Heart right ventricle (tissue), 16 donors: ENCODE measurements at places on chromosomes 6 and 20. TPM values are rescaled to one million over a fixed set of nuclear protein-coding genes. Genes with fewer than 3 reads are reported as not detected.

DNA sequence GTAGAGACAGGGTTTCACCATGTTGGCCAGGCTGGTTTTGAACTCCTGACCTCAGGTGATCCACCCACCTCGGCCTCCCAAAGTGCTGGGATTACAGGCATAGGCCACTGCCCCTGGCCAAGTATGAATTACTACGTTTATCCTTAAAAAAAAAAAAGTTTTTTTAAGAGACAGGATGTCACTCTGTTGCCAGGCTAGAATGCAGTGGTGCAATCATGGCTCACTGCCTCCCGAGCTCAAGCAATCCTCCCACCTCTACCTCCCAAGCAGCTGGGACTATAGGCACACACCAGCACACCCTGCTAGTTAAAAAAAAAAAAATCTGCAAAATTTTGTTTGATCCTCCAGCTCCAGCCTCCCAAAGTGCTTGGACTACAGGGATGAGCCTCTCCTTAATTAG is 23.1 kb downstream of the IYD start:
- DNase-seq: no peak

The SCRT2 gene
- total RNA-seq: not detected

The SFTA2 gene
- total RNA-seq: not detected

- DNase-seq: peak; percentile 50
These were observed 9.8 kb downstream of the NFATC2 start for GRCh38 chr20:51532577-51533191.

- no peak for DNase-seq
These were observed 407.8 kb downstream of the CBLN4 start for GRCh38 chr20:55597526-55597925.

GRCh38 chr6:82227770-82228169 is 19.8 kb downstream of the IBTK start:
- no peak for DNase-seq

DNA sequence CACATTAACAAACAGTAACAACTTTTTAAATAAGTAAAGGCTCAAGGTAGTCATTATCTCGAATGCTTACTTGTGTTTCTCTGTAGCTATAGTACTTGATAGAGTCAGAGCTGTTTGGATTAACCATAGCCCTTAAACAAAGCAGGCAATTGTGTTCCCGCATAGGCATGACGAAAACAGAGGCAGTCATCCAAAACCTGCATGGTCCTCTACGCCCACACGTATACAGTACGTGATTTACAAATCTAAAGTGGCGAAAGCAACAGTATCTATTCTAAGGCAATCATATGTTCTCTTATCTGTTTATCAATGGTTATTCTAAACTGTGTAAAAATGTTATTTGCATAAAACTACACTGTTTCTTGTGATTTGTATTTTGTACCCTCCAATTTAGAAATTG is 31.8 kb downstream of the HFE start:
- DNase-seq: no peak

The SIRPG gene
- total RNA-seq: not detected

The CTAGE9 gene
- not detected for total RNA-seq

The TFAP2B gene
- total RNA-seq: not detected

DNA sequence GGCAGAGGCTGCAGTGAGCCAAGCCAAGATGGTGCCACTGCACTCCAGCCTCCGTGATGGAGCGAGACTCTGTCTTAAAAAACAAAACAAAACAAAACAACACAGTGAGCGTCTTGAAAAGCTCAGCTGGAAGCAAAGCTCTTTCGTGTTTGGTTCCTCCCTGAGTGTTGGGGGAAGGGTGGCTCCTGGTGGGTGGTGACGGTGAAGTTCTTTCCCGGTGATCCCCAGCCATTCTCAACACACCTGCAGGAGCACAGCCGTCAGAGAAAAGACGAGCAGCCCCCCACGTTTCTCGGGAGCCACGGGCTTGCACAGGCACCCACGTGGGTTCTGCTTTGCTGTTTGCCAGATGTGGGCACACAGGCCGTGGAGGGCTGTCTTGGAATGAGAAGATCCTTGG is 3.2 kb downstream of the BHLHE23 start:
- DNase-seq: no peak

The IL17A gene
- total RNA-seq: not detected
